ENCODE measurements at places on chromosomes 3 and 15.

- no peak for DNase-seq
Measured at GRCh38 chr15:99703603-99704443, 29.4 kb downstream of the LYSMD4 start.

DNA sequence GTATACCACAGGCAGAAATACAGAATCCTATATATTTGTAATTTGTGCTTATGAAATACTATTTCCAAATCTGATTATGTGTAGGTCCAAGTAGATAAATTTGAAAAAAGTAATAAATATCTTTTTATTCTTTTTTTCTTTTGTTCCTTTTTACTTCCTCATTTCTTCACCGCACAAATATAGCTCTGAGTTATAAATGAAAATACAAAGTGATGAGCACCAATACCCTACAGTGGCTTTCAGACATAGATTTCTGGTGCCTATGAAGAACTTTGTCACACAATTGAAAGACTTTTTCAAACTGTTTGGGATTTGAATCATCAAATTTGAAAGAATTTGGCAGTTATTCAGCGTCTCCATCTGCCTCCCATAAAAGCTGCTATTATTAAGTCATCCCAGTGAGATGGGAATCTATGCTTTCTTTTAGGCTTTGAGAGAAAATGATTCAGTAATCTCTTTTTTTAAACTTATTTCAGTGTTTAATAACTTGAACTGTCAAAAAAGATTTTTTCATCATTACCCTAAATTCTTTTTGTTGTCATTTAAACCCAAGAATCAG is 363.6 kb upstream of the GOLIM4 start:
- no peak for DNase-seq

GRCh38 chr3:9649791-9650521 is 651 bp downstream of the MTMR14 start:
- no peak for DNase-seq

- DNase-seq = no peak
Measured at GRCh38 chr3:112115161-112115739, 17.8 kb downstream of the GCSAM start.

DNA sequence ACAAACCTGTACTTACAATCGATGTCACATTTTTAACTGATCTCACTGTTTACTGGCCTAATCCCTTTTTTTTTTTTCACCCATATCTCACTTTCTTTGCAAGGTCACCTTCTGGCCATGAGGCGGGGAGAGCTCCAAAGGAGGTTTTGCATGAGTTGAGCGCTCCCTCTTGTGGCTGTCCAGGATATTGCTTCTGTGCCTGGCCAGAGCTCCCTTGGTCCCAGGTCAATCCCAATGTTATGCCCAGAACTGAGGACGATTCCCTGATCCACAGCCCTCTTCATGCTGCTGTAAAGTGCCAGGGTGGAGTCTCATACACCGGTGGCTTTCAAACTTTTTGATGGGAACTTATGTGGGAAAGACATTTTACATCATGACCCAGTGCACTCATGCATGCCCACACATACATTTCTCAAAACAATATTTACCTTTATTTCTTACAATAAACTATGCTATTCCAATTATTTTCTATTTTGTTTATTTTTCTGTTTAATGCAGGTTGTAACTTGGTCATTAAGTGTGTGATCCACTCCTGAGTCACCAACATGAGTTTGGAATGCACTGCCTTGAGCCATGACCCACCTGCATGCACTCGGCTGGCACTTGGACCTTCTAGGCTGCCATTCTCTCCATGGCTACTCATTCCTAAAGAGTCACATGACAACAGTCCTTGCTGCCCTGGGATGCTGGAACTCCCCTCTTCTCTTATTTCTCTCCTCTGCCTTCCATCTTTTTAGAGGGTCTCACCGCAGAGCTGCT is 9.6 kb upstream of the SST start:
- peak; percentile 65 for DNase-seq

DNA sequence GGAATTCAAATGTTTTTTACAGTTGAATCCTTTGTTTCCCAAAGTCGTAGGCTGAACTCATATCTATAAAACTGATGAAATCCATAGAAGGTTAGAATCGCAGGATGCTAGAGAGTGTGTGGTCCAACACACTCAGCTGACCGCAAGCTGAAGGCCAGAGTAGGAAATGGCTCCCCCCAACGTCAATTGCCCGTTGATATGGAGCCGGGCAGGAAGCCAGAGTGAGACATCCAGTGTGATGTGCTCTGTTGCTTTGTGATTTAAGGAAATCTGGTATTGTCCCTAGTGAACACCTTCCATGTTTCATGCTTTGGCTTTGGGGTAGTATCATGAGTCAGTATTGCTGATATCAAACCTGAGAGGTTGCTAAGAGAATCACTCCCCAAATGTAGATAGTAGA is 5.8 kb upstream of the MEX3B start:
- no peak for DNase-seq

DNA sequence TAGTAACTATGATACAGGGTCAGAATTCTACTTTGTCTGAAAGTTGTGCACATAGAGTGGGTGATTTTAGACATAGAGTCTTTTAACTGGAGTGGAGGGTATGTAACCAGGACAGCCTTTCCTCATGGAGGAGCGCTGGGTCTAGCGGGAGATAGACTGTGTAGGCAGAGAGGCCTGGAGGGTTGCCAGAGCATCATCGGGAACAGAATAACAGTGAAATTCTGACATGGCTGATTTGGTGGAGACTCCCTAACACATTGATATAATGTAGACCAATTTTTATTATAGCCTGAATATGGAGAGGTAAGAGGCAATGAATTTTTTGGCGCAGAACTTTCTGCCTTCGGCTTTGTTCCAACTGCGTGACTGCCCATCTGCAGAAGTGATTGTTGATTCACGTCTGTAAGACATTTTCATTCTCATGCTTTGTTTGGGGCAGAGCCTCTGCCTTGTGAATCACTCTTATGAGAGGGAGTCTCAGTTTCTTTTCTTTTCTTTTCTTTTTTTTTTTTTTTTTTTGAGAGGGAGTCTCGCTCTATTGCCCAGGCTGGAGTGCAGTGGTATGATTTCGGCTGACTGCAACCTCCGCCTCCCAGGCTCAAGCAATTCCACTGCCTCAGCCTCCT is 16.0 kb downstream of the LPP start:
- DNase-seq = no peak

DNA sequence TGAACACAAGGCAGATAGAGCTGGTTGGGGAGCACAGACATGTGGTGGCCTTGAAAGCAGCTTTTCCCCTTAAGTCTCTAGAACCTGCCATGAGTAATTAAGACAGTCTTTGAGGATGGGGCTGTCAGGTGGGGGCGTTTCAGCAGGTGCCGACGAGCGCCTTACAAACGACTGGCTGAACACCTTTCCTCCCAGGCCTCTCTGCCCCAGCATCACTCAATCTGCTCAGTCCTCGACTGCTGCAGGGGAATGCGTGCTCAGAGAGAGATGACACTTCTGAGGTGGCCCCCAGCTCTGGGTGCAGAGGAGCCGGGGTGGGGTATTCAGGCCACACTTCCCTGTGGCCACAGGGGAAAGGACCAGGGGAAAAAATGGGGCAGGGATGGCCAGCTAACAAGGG is 8.1 kb upstream of the NCKIPSD start:
- no peak for DNase-seq

GRCh38 chr3:6622260-6622659 is 238.7 kb upstream of the GRM7 start:
- DNase-seq = no peak

- DNase-seq = no peak
Measured at GRCh38 chr15:91517491-91518200, 335.9 kb upstream of the SLCO3A1 start.

- no peak for DNase-seq
Measured at GRCh38 chr3:125316949-125317348, 58.2 kb downstream of the ZNF148 start.
